ENCODE measurements at places on chromosomes 5 and 9.

DNA sequence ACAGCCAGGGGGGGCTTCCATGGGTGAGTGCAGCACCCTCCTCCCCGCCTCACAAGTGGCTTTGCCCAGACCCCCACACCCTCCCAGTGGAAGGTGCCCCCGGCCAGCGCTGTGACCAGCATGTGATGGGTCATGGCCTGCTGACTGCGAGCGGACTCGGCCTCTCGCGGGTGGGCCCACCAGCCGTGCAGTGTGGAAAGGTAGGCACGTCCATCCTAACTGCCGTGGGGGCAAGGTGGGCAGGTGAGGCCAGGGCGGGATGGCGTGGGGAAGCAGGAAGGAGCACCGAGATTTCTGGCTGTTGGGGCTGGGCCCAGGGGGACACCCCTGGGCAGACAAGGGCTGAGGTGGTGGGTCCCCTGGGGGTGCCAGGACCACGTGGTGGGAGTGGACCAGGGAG lies 12.1 kb downstream of the SOHLH1 start:
- no peak for DNase-seq

- no peak for DNase-seq
Observed at GRCh38 chr9:107863396-107863795, 373.8 kb upstream of the KLF4 start.

- DNase-seq: peak; percentile 14
Observed at GRCh38 chr9:419571-420171, 205.0 kb downstream of the DOCK8 start.

- DNase-seq: no peak
Observed at GRCh38 chr5:127418974-127419682, 98.3 kb upstream of the PRRC1 start.

GRCh38 chr9:122389799-122390481 lies 19.1 kb downstream of the PTGS1 start:
- DNase-seq: no peak

GRCh38 chr9:133862585-133863256 lies 124.6 kb upstream of the SARDH start:
- no peak for DNase-seq
